ENCODE measurements at places on chromosomes 7 and 10.

DNA sequence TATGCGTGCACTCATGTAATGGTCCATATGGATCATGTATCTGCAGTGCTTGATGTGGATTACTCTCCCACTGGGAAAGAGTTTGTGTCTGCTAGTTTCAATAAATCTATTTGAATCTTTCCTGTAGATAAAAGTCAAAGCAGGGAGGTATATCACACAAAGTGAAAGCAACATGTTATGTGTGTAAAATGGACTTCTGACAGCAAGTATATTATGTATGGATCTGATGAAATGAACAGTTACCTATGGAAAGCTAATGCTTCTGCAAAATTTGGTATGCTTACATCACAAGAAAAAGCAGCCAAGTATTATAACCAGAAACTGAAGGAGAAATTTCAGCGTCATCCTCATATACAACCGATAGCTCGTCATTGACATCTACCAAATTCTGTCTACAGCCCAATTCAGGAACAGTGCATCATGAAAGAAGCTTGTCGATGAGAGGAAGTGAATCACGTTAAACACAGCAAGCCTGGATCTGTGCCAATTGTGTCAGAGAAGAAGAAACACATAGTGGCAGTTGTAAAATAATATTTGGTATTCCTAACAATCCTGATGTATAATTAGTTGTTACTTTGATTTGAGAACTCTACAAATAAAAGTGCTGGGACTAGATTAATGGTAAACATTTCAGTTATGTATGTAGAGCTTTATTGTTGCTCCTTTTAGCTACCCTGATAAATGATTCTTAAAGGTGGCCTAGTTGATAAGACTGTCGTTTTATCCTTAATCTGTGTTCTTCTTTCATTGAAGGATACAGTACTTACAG is 14.2 kb upstream of the SYPL1 start:
- no peak for DNase-seq

- DNase-seq, result no peak
These were observed 50.9 kb downstream of the AFAP1L2 start for GRCh38 chr10:114353383-114353782.

DNA sequence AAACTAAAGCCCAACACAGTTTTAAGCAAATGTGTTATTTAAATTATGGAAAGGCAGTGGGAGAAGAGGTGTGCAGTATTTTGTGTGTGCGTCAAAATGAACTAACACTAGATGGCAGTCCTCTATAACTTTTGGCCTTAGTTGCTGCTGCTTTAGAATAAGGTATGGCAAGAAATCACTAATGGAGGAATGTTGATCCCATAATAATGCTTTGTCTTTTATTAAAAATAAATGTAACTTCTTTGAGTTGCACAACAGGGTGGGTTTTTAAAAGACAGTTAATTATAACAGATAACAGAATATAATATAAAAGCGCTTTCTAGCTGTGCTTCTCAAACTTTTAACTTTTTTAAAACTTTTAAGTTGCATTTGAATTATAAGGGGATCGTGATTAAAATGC is 56.4 kb downstream of the BBS9 start:
- peak; percentile 49 for DNase-seq

GRCh38 chr10:18753312-18753895 is 94.2 kb downstream of the ARL5B start:
- no peak for DNase-seq

DNA sequence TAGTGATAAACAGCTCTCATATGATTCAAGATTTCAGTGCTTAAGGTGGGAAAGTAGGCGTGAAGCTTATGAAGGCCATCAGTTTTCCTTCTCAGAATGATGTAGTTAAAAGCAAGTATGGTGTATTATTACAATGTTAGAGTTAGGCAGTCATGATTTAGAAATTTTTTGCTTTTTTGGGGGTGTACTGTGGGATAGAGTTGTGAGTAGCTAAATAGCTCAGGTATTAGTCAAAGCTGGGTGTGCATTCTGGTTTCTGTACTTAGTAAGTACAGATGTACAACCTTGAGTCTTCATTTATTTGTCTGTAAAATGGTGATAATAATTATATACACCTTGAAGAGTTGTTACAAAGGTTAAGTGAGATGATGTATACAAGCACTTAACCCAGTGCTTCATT is 52.2 kb downstream of the R3HCC1L start:
- peak; percentile 10 for DNase-seq

DNA sequence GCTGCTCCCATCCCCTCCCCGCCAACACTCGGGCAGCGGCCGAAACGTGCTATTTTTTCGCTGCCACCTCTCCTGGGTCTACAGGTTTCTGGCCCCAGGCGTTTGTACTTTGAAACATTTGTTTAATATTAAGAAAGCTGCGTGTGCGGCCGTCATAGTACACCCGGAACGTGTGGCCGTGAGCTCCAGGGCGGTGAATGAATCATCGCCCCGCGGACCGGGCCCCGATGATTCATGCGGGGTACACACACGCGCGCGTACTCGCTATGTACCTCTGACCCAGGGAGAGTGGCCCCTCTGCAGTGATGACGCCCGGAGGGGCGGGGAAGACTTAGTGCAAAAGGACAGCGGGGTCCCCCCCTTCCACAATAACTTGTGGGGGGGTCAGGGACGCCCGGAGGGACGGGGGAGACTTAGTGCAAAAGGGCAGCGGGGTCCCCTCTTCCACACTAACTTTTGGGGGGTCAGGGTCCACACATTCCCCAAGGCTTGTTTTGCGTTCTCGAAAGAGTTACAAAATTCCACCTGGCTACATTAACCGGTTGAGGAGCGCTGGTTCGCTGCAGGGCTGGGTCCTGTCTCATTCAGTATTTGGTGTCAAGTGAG is 56.5 kb upstream of the PCGF5 start:
- peak; percentile 93 for DNase-seq

Measured in AG20443 (cell line).